ENCODE measurements at places on chromosomes 2 and 18. TPM values are rescaled to one million over a fixed set of nuclear protein-coding genes. Genes with fewer than 3 reads are reported as not detected.

The IL36RN gene
- not detected for total RNA-seq

The UGT1A3 gene
- not detected for total RNA-seq

The SIGLEC15 gene
- 0.12 TPM for total RNA-seq

The TXNDC2 gene
- 0.05 TPM for total RNA-seq

The FBLN7 gene
- 2.9 TPM for total RNA-seq

The RELCH gene
- 10.6 TPM for total RNA-seq

DNA sequence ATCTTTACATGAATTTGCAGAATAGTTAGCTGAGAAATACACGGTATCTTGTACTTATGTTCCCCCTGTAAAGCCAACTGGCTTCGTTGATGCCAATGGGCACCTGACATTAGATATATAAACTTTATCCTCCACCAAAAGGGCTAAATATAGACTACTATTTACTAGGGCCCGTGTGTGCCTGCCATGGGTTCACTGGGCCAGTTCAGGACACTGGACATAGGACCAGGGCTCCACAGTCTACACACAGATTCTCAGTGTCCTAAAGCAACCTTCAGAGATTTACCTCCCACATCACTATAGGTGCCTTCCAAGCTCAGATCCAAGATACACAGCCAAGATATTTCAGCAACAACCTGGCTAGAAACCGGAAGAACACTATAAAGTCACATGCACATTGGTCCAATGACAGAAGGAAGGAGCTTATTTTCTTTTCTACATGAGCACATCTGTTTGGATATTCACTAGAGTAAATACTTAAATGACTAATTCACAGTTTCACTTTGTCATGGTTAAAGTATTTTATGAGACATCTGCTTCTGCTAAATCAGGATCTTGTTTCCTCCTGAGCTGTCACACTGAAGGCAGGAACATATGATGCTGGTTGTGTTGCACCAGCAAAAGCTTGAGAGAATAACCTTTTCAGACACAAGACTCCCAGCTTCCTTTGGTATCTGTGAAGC, 95.1 kb downstream of the MYO5B start:
- peak; percentile 33 for DNase-seq

GRCh38 chr18:11587846-11588245, 21.6 kb upstream of the SLC35G4 start:
- DNase-seq, result no peak

- DNase-seq, result no peak
Observed at GRCh38 chr2:236971131-236971821, 114.4 kb upstream of the COPS8 start.

GRCh38 chr18:32368170-32368569, 102.5 kb downstream of the GAREM1 start:
- DNase-seq, result no peak

DNA sequence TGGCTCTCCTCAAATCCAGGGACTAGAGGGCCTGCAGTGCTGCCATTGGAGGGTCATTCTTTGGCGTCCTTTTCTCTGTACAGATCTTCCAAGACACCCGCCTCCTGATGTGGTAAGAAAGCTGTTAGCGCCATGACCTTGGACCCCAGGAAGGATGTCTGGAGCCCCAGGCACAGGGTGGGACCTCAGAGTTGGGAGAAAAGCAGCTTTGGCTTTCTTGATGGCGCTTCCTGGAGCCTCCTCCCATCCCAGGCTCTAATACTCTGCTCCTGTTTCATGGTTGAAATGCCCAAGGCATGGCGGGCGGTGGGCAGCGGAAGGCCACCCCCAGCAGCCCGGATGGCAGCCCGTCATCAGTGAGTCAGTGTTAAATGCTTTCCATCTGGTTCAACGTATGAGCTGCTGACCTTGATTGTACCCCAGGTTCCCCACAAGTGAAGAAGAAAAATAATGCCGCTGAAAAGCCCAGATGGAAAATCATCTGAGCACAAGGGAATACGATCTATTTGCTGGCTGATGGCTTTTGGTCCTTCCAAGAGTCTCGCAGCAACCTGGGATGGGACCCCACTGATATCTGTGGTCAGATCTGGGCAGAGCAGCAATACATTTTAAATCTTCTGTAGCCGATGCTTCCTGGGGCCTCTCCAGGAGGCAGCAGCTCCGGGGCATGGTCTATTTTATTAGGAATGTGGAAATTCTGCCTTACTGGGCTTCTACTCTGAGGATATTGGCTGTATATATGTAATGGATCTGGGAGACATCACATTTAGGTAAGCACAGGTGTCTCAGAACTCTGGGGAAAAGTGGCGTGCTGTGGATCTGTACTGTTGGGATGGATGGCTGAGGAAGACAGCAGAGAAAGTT, 15.1 kb downstream of the ACKR3 start:
- no peak for DNase-seq

DNA sequence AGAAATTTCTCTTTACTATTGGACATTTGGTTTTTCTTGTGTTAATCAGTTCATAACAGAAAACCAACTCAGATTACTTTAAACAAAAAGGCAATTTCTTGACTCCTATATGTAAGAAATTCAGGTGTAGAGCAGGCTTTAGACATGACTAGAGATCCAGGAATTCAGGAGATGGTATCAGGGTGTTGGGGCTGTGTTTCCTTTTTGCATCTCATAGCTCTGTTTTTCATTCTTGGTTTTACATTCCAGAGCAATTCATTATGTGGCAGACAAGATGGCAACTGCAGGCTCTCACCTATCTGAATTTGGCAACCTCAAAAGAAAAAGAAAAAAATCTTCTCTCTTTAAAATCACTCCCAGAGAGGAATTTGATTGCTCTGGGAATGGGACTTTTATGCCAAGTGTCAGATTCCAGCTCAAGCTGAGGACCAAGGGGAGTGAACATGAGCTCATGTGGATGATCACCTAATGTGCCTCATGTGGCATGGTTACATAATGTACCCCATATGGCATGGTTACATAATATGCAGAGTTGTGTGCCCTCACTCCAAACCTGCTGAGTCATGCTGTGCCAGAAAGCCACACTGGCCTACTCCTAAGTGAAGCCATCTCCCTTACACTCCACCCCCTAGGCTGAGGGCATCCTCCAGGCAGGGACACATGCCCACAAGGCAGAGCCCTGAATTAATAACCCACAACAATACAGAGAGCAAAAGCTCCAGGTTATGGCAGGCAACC, 282.7 kb downstream of the MBD2 start:
- peak; percentile 11 for DNase-seq

GRCh38 chr2:235053651-235054050, 101.8 kb downstream of the SH3BP4 start:
- DNase-seq, result no peak
